NCI-H2171 (cell line): ENCODE measurements at places on chromosomes 3 and 15.

GRCh38 chr15:32042269-32042972 is 12.1 kb downstream of the CHRNA7 start:
- peak; percentile 76 for DNase-seq

- DNase-seq: no peak
Observed at GRCh38 chr3:51691021-51691420, 15.8 kb upstream of the GRM2 start.

- DNase-seq: no peak
Observed at GRCh38 chr3:126541628-126542339, 16.9 kb downstream of the C3orf22 start.

GRCh38 chr3:50213373-50213772 is 8.3 kb downstream of the SLC38A3 start:
- DNase-seq: no peak
